Kidney epithelial cell (primary cell): ENCODE measurements at places on chromosomes 2 and 18.

DNA sequence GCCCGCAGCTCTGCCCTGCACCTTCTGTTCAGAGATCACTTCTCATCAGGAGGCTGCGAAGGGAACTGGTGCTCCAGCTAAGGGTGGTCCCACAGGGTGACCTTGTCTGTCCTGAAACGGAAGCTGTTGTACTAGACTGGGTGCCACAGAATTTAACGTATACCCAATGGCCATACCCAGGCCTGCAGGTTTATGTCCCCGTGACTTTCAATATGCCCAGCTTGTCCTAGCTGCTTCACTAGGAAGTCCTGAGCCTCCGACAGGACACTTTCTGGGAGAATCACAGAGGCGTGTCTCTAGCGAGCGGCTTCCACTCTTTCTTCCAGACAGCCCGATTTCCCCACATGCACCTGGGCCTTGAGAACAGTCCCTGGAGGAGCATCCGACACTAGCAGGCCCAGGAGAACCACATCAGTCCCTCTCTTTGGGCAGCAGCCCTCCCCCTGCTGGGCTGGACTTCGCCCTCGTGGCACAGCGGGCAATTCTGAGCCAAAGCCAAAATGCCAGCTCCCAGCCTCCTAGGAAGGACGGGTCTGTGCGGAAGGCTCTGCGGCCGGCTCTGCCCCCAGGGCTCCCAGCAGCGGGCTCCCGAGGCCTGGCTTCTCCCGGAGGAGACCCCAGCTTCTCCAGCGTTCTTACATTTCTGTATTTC is 91.9 kb upstream of the OTOS start:
- no peak for DNase-seq

DNA sequence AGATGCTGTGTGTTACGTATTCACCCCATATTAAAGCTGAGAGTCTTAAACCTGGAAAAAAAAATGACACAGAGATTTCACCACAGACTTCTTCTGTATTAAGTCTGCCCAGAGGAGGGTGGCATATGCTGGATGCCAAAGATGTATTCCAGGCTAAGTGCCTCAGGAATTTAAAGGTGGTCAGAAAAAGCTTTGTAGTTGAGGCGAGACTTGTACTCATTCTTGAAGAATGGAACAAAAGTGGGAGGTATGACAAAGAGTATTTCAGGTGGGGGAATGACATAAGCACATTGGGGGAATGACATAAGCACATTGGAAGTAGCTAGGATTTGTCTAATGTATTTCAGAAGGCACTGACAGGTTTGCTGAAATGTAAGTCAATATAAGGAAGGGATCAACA is 98.6 kb downstream of the BABAM2 start:
- peak; percentile 88 for DNase-seq

DNA sequence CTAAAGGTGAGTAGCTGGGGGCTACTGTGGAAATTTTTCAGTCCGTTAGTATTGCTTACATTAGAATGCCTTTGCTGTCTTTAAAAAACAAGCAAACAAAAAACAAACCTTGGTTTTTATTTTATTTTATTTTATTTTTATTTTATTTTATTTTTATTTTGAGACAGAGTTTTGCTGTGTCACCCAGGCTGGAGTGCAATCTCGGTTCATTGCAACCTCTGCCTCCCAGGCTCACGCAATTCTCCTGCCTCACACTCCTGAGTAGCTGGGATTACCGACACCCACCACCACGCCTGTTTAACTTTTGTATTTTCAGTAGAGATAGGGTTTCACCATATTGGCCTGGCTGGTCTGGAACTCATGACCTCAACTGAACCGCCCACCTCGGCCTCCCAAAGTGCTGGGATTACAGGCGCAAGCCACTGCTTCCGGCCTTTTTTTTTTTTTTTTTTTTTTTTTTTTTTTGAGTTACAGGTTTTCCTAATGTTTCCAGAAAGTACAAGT is 732.6 kb downstream of the KCNJ3 start:
- DNase-seq, result no peak

- DNase-seq, result no peak
Measured at GRCh38 chr2:99217929-99218501, 37.0 kb downstream of the MRPL30 start.

DNA sequence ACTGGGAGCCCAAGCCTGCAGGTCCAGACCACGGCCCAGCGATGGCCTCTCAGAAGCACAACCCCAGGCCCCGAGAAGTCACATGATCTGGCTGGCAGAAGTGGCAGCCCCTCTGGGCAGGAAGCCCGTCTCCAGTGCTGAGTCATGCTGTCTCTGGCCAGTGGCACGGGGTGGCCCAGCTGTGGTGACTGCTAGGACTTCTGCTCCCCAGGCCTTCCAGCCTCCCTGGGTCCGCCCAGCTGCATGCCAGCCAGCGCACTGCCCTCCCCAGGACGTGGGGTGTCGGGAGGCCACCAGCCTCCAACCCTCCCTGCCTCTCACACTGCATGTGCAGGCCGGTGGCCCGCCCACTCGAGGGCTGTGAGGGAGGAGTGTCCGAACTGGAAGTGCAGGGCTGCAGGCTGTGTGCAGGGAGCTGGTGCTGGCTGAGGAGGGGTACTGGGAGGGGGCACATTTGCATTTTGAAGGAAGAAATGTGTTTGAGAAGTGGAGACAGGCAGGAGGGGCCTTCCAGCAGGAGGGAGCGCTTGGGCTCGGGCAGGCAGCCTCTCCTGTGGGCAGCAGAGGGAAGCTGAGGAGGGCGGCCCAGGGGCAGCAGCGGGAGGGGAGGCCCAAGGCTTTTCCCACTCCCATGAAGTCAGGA is 17.0 kb upstream of the HPCAL1 start:
- DNase-seq, result no peak

DNA sequence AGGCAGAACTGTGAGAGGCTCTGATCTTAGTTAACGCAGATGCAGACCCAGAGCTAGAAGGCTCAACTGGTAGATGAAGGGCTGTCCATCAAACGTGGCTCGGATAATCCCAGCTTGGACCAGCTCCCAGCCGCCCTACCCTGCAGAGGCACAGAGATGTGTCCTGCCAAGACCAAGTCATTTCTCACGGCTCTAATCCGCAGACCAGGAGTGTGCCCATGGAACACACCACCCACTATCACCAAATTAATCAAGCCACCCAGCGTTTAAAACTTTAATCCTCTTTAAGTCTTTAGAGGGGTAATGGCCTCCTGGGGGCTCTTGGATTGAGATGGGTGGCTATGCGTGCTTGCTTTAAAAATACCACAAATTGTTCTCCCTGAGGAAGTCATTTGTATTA is 17.5 kb downstream of the LYPD1 start:
- no peak for DNase-seq

- no peak for DNase-seq
Measured at GRCh38 chr18:3758531-3758930, 308.6 kb downstream of the TGIF1 start.

DNA sequence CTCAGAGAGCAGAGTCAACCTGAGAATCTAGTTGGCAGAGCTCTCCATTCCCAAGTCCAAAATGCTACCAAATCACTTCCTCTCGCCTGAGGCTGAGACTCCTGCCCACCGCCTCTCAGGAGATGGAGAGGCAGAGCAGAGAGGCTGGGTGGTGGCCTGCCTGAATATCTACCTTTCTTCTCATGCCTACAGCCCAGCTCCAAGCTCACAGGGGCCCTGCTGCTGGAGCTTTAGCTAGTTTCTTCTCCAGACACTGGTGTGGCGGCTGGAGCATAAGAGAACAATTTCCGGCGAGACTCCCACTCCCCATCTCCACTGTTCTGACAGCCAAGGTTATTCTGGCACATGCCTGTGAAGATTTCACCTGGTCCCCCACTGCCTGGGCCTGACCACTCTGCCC is 8.1 kb upstream of the CYP26B1 start:
- DNase-seq, result no peak

DNA sequence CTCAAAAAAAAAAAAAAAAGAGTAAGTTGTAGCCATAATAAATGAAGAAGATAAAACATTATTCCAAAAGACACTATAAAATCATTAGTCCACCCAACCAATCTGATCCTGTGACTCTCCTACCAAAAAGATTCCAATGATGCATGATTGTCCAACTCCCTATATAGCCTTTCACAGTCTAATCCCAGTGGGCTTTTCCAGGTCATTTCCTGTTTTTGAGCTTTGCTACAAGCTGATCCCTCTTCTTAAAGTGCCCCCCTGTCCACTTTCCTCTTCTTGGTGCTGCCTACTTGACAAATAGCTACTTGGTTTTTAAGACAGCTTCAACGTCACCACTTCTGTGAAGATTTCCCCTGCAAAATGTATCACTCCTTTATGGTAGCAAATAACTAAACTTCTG is 88.4 kb downstream of the SEMA4F start:
- DNase-seq, result no peak

DNA sequence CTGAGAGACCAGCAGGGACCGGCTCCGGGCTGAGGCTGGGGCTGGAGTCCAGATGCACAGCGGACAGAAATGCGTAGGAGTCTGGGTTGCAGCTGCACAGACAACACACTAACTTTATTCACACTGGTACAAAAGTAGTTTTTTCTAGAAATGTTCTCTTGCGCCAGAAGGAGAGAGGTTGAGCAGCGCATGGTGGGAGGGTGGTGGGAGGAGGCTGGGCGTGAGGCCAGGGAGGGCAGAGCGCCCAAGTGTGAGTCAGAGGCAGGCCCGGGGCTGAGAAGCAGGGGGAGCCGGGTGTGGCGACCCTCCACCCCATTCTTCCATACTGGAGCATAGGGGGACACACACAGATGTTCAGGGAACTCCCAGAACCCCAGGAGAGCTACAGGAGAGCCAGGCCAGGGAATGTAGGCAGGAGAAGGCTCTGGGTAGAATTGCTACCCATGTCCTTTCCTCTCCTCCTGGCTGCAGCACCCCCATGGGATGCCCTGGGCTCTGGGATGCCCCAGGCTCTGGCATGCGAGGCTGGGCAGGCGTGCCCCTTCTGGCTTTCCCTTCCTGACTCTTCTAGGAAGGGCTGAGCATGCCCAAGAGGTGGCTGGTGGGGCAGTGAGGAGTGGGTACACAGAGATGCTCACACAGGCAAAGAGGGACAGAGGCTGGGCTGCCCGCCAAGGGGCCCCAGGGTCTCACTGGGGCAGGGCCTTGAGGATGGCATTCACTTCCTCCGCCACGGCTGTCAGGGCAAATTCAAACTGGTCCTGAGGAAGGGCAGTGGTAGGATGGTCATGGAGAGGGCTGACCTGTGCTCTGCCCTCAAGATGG is 10.6 kb downstream of the DNAJB2 start:
- DNase-seq, result no peak

DNA sequence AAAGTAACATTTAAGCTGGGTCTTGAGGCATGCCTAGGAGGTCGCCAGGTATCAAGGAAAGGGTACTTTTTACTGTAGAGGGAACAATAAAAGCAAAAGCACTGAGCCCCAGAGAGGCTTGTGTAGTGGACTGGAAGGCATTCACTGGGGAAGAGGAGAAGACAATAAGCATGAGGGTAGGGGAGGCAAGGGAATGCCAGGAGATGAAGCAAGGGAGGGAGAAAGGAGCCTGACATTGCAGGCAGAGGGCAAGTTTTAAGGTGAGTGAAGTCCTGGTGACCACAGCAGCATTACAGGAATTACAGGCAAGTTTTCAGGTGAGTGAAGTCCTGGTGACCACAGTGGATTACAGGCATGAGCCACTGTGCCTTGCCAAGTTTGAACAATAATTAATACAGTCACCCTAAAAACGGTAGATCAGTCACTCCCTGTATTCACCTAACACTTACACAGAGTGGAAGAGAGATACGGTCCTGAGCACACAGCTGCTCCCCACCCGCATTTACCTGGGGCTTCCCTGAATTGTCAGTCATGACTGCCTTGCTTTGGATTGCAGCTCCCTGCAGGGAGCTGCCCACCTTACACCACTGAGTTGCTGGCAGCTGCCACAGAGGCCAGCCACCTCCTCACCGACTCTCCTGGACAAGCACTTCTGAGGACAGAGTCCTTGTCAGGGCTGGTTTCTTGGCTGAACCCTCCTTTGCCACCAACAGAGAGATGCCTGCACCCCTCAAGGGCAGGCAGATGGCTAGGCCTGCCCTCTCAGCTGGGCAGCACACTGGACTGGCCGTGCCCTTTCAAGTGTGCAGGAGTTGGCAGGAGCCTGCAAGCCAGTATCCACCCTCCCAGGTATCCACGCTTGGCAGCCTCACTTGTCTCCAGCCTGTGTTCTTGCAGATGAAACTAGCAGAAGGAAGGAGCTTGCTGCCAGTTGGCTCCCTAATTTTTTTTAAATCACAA is 153.2 kb upstream of the MSH6 start:
- DNase-seq, result no peak

DNA sequence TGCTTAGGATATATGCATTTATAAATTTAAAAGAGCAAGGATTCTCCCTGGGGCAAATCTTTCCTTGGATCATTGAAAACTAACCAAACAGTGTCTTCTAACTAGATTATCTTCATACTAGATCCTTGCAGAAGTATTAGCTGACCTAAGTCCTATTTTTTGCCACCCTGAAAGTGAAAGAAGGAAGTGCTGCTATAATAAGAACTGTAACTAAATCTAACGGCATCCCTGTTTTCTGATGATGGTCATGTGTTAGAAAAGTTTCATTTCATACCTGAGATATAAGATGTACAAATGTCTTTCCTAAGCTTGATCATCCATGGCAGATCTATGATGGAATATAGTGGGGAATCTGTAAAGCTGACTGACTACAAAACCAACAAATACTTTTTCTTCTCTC is 102.7 kb downstream of the MAP2 start:
- DNase-seq, result no peak

DNA sequence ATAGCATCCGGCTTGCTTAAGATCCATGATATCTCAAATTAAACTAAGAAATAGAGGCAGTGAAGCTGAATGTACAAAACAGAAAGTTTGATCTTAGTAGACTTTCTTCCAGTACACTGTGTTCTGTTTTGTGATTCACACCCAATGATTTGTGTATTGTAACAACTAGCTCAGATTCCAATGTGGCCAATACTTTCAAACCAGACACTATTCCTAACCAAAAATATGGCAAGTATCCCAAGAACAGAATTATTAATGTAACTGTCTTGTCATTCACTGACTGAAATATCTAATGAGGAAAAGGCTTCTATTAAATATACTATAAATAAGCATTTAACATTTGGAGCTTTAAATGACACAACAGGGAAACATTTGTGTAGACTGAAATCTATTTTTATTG is 299.1 kb downstream of the NRXN1 start:
- DNase-seq, result no peak

DNA sequence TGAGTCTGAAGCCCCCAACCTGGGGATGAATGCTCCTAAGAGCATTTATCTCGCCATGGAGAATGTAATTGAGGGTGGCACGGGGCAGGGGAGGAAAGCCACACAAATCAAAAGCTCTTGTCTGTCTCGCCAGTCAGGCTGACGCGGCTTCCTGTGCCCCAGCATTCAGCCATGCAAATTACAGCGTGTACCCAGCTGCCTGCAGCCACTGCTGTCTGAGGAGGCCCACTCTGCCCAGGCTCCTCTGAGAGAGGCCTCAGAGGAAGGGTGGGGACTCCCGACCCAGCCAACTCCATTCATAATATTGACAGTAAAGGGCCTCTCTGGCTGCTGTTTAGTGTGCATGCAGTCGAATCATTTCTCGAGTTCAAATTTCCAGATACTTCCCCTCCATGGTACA is 22.0 kb downstream of the SMAD7 start:
- DNase-seq, result no peak
